Mammary microvascular endothelial cell (primary cell): ENCODE measurements at places on chromosomes 7 and 10. TPM values are rescaled to one million over a fixed set of nuclear protein-coding genes. Genes with fewer than 3 reads are reported as not detected.

The AGBL3 gene
- total RNA-seq: 2.1 and 2.8 TPM in 2 replicates

The PPP1R17 gene
- not detected in 2 replicates for total RNA-seq

The FANK1 gene
- 0.54 and 1.9 TPM in 2 replicates for total RNA-seq

The NUTM2B gene
- 0.27 TPM in 1 of 2 replicates, not detected in the other for total RNA-seq

The WDR86 gene
- not detected in 2 replicates for total RNA-seq

The COL28A1 gene
- not detected in 2 replicates for total RNA-seq

The PANK1 gene
- total RNA-seq: 1.2 and 2.3 TPM in 2 replicates

The SPDYE9 gene
- total RNA-seq: not detected in 2 replicates

The MORN4 gene
- 5.1 and 6.1 TPM in 2 replicates for total RNA-seq

The SPRN gene
- 0.05 TPM in 1 of 2 replicates, not detected in the other for total RNA-seq

The ARHGEF35 gene
- total RNA-seq: 0.69 and 0.73 TPM in 2 replicates

The CPA5 gene
- not detected in 2 replicates for total RNA-seq

The TMEM106B gene
- 35.2 and 37.8 TPM in 2 replicates for total RNA-seq

The ACTL6B gene
- total RNA-seq: not detected in 2 replicates

The TMEM72 gene
- total RNA-seq: not detected in 2 replicates

The FAM25G gene
- not detected in 2 replicates for total RNA-seq

The C10orf53 gene
- total RNA-seq: not detected in 2 replicates

The SH2D4B gene
- total RNA-seq: not detected in 2 replicates

The ASB15 gene
- total RNA-seq: not detected in 2 replicates

The EN2 gene
- total RNA-seq: not detected in 2 replicates
